ENCODE measurements at places on chromosomes 7 and 10.

DNA sequence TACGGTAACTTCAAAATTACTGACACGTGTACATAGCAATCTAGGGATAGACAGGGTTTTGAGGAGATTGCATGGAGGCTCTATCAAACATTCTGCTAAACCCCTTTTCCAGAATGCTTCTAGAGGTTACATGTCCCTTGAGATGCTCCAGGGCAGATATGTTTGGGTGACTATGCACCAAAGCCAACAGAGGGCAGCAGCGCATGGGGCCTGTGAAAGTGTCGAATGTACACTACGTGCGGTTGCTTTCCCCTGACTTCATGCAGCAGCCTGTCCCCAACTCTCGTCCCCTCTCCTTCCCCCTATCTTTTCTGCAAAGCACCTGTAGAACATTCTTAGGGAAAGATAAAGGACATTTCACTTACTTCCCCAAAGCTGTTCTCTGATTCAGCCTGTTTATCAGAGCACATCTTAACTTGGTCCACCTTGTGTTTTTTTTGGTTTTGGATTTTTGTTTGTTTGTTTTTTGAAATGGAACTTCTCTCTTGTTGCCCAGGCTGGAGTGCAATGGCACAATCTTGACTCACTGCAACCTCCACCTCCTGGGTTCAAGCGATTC, 90.2 kb downstream of the UBE3C start:
- no peaks in the 10 kb centered on the region for H3K27me3 ChIP-seq
- H3K36me3 ChIP-seq: peaks cover 34% of the 10 kb centered on the region
- no peaks in the 10 kb centered on the region for H3K4me1 ChIP-seq

DNA sequence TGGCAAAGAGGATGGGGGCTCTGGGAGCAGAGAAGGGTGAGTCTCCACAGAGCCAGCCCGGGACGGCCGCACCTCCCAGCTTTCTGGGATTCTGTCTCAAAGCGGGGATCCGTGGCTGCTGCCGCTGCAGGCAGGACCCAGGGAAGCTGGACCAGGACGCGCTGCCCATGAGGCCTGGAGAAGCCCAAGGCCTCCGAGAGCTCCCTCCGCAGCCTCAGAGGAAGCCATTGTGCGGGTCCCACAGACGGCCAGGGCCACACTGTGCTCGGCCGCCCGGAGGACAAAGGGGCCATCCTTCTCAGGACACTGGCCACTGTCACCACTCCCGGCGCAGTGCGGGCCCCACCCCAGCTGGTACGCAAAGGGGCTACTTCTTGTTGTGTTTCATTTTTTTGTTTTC, 79.3 kb upstream of the PDGFA start:
- H3K27me3 ChIP-seq: no peaks in the 10 kb centered on the region
- no peak overlapping the region for H3K4me3 ChIP-seq
- peaks cover 31% of the 10 kb centered on the region for H3K4me1 ChIP-seq
- peak overlapping the region; percentile 58 for H3K27ac ChIP-seq

GRCh38 chr10:4656576-4657194, 169.3 kb upstream of the AKR1E2 start:
- H3K36me3 ChIP-seq: no peaks in the 10 kb centered on the region
- H3K4me3 ChIP-seq: no peak overlapping the region
- H3K4me1 ChIP-seq: peaks cover 5% of the 10 kb centered on the region
- peak; percentile 41 for DNase-seq
- H3K27me3 ChIP-seq: peaks cover 25% of the 10 kb centered on the region

DNA sequence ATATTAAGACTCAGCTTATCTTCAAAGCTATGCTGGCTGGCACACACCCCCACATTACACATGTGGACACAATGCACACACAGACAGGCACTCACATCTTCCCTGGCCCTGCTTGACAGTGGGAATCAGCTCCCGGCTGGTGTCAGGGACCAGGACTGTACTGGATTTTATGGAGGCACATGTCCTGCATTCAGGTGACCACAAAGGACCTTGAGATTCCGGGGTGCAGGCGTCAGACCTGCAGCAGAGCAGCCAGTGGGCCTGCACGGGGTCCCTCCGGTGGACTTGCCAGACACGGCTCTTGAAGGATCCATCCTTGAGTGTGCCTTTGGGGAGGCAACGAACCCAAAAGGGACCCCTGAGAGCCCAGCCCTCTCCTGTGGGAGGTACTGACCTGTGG, 1.9 kb downstream of the CNPY1 start:
- peaks cover 24% of the 10 kb centered on the region for H3K27me3 ChIP-seq
- H3K27ac ChIP-seq: no peak overlapping the region
- no peak for DNase-seq
- no peaks in the 10 kb centered on the region for H3K4me1 ChIP-seq
- no peak overlapping the region for H3K4me3 ChIP-seq
- no peaks in the 10 kb centered on the region for H3K36me3 ChIP-seq

GRCh38 chr7:84912537-84912936, 274.3 kb downstream of the SEMA3D start:
- H3K27ac ChIP-seq: no peak overlapping the region
- no peaks in the 10 kb centered on the region for H3K27me3 ChIP-seq
- H3K4me1 ChIP-seq: no peaks in the 10 kb centered on the region
- DNase-seq: no peak
- H3K36me3 ChIP-seq: no peaks in the 10 kb centered on the region
- no peak overlapping the region for H3K4me3 ChIP-seq

DNA sequence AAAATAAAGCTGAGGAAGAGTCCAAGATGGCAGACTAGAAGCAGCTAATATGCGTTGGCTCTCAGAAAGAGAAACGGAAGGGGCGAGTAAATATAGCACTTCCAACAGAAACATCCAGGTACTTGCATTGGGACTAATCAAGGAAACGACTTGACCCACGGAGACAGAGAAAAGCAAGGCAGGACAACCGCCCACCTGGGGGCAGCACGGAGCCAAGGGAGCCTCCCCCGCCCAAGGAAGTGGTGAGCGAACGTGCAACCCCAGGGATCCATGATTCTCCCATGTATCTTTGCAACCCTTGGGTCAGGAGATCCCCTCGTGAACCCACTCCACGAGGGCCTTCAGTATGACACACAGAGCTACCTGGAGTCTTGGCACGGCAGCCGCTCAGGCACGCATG, 45.4 kb upstream of the GRM3 start:
- H3K4me3 ChIP-seq: no peak overlapping the region
- no peak for DNase-seq
- H3K27ac ChIP-seq: no peak overlapping the region

- H3K27ac ChIP-seq: no peak overlapping the region
- no peak overlapping the region for H3K4me3 ChIP-seq
- H3K36me3 ChIP-seq: no peaks in the 10 kb centered on the region
- H3K27me3 ChIP-seq: peaks cover 39% of the 10 kb centered on the region
These were observed 171.5 kb upstream of the ADCY1 start for GRCh38 chr7:45402480-45403218.

DNA sequence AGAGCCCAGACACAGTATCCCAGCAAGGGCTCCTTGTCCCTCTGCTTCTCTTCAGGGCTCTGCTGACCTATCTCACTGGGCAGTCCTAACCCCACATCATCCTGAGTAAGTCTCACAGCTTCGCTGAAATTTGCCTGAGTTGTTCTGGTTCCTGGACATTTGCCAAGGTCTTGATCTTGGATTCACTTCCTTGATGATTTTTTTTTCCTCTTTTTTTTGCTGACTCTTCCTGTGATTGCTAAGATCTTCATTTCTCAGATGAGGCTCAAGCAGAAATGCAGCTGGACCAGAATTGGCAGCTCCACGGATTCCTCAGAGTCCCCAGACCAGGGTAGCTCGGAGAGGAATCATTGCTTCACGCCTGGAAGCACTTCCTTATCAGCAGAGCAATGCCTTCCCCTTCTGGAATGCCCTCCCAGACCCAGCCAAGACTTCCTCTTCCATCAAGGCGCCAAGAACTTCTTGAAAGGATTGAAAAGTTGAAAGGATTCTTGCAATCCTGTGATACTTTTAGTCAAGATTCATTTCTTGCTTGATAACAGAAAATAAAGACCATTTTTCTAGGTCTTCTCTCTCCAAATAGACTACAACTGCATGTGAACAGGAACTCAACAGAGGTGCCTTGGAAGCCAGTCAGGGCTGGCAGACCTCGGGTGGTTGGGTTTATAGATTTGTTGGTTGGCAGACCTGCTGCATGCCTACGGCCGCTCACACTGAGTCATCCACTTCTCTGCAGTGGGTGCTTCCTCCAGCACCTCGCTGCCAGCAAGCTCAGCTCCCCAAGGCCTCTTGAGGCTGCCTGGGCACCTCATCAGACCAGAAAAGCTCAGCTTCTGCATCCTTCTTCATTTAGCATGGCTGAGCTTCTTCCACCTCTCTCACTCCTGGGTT, 8.8 kb upstream of the AFAP1L2 start:
- H3K36me3 ChIP-seq: peaks cover 4% of the 10 kb centered on the region
- H3K27me3 ChIP-seq: peaks cover 36% of the 10 kb centered on the region
- DNase-seq: no peak
- no peaks in the 10 kb centered on the region for H3K4me1 ChIP-seq
- H3K4me3 ChIP-seq: no peak overlapping the region

- no peaks in the 10 kb centered on the region for H3K4me1 ChIP-seq
- no peak for DNase-seq
- no peak overlapping the region for H3K4me3 ChIP-seq
These were observed 39.2 kb upstream of the DMTF1 start for GRCh38 chr7:87113077-87113476.

DNA sequence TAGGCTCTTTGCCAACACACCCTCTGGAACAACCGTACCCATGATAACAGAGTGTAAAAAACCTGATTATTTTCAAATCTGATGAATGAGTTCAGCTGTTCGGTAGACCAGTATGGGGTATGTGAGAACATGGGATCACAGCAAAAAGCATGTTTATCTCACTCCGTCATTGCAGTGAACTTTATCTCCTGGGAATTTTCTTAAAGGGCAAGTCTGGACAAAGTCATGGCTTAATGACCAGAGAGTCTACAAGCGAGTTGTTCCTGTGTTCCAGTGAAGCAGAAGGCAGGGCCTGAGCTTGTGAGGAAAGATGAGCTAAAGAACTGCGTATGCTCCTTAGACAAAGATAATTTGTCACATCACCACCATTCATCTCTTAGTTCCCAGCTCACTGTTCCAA, 219.7 kb downstream of the TRIL start:
- DNase-seq: no peak
- H3K4me1 ChIP-seq: no peaks in the 10 kb centered on the region
- no peak overlapping the region for H3K4me3 ChIP-seq
- H3K36me3 ChIP-seq: peaks cover 3% of the 10 kb centered on the region

GRCh38 chr10:124509880-124510632, 48.4 kb downstream of the LHPP start:
- no peaks in the 10 kb centered on the region for H3K4me1 ChIP-seq
- DNase-seq: no peak
- no peak overlapping the region for H3K4me3 ChIP-seq
- H3K27me3 ChIP-seq: no peaks in the 10 kb centered on the region

DNA sequence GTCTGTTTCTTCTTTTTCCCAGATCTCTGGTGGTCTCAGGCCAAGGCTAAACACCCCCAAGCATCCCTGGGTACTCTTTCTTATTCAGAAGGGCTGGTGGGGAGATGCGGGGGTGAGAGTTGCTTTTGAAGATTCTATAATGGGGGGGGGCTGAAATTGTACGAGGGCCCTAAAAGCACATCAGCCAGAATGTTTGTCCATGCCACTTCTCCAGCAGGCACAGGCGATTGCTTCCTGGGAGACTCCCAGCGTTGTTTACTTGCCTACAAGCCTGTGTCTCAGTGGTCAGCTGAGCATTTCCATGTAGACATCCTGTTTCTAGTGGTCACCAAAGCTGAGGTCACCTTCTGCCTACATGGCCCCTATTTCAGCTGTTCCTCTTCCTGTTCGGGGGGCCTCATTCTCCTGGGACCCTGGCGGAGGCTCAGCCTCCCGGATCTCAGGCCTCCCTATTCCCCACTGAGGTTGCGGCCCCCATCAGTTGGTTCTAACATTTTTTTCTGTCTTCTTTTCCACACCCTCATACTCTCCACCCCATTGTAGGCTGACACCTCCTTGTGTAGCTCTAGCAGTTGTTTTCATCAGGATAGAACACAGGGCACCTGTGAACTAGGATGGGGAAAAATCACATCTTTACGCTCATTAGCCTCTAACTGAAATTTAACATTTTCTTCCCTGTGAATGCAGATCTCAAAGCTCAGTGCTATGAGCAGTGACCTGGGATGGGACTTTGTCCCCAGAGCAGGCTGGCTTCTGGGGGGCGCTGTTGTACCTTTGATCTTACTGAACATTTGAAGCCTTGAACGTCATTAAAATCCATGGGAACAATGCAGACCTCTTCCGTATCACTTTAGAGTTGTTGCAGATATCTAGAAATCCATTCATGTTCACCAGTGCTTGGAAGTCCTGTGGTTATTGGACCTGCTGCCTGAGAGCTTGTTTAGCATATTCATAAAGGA, 286.5 kb downstream of the GLRX3 start:
- H3K27ac ChIP-seq: no peak overlapping the region
- H3K4me3 ChIP-seq: no peak overlapping the region
- peaks cover 4% of the 10 kb centered on the region for H3K36me3 ChIP-seq
- no peaks in the 10 kb centered on the region for H3K4me1 ChIP-seq
- no peak for DNase-seq

DNA sequence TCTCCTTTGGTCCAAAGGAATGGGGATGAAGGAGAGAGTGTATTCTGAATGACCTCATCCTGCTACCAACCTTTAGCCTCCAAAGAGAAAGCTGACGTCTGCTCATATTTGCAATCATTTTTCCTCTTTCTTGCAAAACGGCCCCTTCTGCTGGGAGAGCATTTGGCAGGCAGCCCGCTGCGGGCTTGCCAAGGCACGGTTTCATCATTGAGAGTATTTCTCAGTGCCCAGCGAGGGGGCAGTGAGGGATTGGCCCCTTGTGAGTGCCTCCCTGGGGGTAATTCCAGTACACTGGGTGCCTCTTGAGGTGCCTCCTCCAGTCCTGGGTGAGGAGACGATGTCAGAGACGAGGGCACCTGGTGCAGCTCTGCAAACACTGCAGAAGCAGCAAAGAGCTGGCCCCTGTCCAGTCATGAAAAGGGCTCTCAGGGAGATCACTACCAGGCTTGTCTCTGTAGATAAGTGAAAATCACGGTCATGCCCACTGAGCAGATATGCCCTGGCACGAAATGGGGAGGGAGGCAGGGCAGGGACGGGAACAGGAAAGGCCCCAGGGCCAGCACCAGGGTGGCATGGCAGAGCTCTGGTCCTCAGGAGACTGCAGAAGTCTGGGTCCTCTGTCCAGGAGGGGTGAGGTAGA, 48.7 kb upstream of the SHH start:
- DNase-seq: no peak
- H3K36me3 ChIP-seq: no peaks in the 10 kb centered on the region
- peaks cover 27% of the 10 kb centered on the region for H3K27me3 ChIP-seq
- no peak overlapping the region for H3K27ac ChIP-seq
- no peaks in the 10 kb centered on the region for H3K4me1 ChIP-seq
- no peak overlapping the region for H3K4me3 ChIP-seq

GRCh38 chr10:95236068-95236903, 42.2 kb downstream of the ACSM6 start:
- H3K27ac ChIP-seq: no peak overlapping the region
- H3K4me3 ChIP-seq: no peak overlapping the region
- DNase-seq: no peak
- H3K4me1 ChIP-seq: no peaks in the 10 kb centered on the region
- peaks cover 5% of the 10 kb centered on the region for H3K27me3 ChIP-seq

All from effector memory CD8-positive, alpha-beta T cell (primary cell).